ENCODE measurements at places on chromosomes 12 and 14.

GRCh38 chr14:77830692-77831091 lies 30.8 kb downstream of the ADCK1 start:
- DNase-seq: no peak

GRCh38 chr12:12720052-12720451 lies 2.9 kb downstream of the CDKN1B start:
- DNase-seq: no peak

GRCh38 chr12:75820848-75821578 lies 210.6 kb downstream of the PHLDA1 start:
- no peak for DNase-seq

DNA sequence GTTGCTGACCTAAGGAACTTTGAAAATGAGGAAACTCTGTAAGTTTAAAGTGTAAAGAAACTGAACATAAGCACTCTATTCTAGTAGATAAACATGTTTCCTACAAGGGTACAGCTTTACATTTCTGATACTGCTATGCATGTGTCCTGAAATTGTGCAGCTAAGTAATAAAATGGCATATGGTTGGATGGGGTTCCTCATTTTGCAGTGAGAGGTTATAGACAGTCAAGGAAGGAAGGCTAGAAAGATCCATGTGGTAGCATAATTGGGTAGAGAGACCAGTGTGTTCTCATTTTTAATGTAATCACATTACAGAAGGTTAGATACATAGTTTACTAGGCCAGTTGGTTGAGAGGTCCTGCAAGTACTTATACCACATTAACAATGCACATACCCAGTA lies 477.0 kb downstream of the TMEM121 start:
- DNase-seq: no peak

DNA sequence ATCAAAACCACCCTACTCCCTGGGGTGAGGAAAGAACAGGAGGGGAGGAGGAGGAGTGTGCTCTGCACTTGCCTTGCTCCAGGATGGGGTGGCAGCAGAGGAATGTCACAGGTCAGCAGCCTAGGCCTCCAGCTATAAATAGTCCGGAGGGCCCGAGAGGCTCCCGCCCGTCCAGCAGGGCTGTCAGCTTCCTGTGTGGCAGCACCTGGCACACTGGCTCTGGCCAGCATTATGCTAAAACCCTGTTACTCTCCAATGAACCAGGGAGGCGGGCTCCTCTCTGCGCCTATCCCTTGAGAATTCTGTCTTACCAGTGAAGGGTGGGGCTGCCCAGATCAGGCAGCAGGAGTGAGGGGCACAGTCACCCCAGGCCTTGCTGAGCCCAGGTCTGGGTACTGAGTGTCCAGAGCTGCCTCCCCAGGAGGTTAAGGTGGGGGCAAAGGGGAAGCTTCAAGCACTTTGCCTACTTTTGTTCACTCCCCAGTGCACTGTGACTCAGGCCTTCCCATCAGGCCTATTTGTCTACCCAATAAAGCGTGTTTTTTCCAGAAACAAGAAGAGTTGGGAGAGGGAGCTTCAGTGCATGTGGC lies 1.2 kb upstream of the COX14 start:
- DNase-seq: no peak
